ENCODE measurements at places on chromosomes 7 and 10. TPM values are rescaled to one million over a fixed set of nuclear protein-coding genes. Genes with fewer than 3 reads are reported as not detected.
A peak's percentile ranks its signal among the peaks of the same experiment; 100 is the strongest.

Gene TMEM26
- total RNA-seq, result not detected

Gene NKX1-2
- not detected for total RNA-seq

DNA sequence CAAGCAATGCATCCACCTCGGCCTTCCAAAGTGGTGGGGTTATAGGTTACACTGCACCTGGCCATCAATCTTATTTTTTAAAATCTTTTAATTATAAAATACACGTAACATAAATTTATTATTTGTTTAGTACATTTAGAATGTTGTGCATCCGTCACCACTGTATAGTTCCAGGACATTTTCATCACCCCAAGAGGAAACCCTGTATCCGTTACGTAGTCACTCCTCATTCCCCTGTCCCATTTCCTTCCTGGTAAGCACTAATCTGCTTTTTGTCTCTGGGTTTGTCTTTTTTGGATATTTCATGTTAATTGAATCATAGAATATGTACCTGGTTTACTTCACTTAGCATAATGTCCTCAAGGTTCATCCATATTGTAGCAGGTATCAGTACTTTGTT is 51.2 kb downstream of the MAPK8 start:
- no peak for DNase-seq

GRCh38 chr7:55534262-55534915 is 37.9 kb downstream of the VOPP1 start:
- DNase-seq, result no peak

- no peak for DNase-seq
Measured at GRCh38 chr7:94367949-94368348, 26.7 kb upstream of the COL1A2 start.

Gene SUGCT
- total RNA-seq, result 7.8 TPM

DNA sequence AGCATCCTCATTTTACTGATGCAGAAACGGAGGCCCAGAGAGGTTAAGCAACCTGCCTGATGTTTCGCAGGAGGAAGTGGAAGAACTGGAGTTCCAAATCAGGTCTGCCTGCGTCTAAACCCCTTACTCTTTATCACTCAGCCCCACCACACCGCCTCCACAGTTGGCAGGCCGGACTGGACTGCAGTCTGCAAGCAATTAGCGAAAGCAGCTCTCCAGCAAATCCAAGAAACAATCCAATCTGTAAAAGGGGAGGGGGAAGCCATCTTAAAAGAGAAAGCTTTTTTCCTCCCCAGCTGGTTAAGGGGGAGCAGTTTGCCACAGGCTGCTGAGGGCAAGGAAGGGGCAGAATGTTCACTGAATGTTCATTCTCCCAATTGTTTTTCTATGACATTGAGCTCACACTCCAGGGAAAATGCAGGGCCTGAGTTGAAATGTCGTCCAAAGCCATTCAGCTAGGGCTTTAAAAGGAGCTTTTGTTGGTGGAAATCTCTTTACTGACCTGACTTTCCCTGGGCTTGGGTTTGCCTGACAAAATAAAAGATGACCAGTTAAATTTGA is 350.1 kb downstream of the RNLS start:
- peak; percentile 60 for DNase-seq

GRCh38 chr7:142879060-142879459 is 6.5 kb downstream of the TRPV6 start:
- no peak for DNase-seq

Gene CRYGN
- total RNA-seq, result not detected

GRCh38 chr7:29308424-29308823 is 113.8 kb downstream of the CHN2 start:
- no peak for DNase-seq

GRCh38 chr10:47261556-47261955 is 38.4 kb upstream of the GDF10 start:
- no peak for DNase-seq

DNA sequence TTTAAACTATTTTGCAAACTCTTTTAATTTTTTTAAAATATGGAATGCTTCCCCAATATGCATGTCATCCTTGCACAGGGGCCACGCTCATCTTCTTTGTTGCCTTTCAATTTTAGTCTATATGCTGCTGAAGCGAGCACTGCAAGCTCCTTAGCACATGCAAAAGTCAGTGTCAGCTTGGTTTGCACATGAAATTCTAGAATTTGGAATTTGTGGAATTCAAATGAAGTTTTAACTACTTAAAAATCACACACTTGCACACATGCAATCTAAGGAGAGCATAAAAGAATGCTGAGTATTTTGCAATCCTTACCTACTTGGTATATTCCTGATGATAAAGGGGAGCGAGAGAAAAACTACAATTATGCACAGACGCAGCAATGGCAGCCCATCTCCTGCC is 78.3 kb upstream of the ATP6V0A4 start:
- DNase-seq, result no peak

- DNase-seq, result no peak
Measured at GRCh38 chr10:477620-478019, 211.8 kb downstream of the DIP2C start.

GRCh38 chr10:30893208-30893607 is 138.5 kb downstream of the ZNF438 start:
- DNase-seq, result no peak

DNA sequence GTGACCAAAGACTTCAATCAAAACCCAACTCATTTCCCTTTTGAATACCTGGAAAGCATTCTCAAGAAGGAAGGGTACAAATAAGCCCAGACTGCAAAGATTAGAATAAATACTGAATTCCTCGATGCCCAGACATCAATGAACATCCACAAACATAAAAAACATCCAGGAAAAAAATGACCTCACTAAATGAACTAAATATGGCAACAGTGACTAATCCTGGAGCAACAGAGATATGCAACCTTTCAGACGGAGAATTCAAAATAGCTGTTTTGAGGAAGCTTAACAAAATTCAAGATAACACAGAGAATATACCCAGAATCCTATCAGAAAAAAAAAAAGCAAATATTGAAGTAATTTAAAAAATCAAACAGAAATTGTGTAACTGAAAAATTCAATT is 43.2 kb downstream of the PCLO start:
- DNase-seq, result no peak

- DNase-seq, result no peak
Measured at GRCh38 chr10:69635428-69636272, 5.6 kb downstream of the FAM241B start.

DNA sequence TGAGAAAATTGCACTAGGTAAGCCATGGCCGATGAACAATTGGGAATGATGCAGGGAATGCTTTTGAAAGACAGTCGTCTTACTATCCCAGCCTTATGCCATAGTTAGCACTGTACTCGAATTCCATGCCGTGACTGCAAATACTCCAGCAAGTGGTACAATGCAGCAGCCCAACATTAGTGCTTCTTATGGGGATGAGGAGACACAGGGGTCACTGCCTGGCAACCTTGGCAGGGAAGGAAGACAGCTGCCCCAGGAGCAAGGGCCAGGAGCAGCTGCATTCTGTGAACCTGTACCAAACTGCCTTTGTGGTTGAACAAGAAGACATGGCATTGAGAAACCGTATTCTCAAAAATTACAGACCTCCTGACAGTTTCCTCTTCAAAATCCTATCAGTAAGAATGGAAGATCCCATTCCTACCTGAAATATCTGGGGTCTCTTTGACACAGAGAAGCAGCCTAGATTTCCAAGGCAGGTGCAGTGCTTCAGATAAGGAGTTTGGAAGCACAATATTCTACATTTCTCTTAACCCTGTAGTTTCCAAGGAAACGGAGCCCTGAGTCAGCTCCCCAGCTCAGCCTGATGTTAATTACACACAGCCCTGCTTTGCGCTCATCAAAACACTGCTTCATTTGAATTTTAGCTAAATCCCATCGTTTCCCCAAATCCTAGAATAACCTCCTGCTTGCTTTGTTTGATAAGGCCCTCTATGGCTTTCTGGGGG is 49.0 kb upstream of the FRMD4A start:
- DNase-seq, result no peak

- no peak for DNase-seq
Measured at GRCh38 chr7:46024263-46024916, 103.3 kb upstream of the IGFBP3 start.

GRCh38 chr7:140273417-140273816 is 96.6 kb upstream of the KDM7A start:
- DNase-seq, result no peak

GRCh38 chr10:11533328-11533781 is 78.1 kb downstream of the USP6NL start:
- peak; percentile 34 for DNase-seq

DNA sequence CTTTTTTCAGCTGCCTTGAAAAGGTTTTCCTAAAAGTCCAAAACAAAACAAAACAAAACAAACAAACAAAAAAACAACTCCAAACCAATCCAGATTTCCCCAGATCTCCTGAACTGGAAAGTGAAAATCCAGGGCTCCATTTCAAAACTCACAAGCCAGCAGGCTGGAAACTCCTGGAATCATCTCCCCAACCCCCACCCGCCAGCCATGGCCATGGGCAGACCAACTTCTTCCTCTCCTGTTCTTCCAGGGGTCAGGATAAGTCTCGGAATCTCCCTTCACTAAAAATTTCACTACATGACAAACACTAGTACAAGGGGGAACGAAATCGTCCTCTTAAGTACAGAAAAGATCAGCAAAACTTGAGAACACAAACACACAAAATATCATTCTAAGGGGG is 40.4 kb downstream of the GNA12 start:
- no peak for DNase-seq

DNA sequence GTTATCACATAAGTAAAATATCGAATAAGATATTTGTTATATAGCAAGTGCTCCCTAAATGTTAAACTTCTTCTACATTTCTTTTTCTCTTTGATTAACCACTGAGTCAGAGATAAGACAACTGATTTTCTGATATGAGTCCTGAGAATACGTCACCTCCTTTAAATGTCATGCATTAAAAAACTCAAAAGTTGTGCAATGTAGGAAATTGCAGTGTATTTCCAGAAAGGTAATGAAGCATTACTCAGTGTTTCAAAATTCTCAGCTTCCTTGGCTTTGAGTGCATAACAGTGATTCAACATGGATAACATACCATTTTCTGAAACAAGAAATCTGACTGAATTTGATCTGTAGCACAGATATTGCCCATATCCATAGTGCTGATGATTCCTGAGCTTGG is 155.8 kb downstream of the BMPER start:
- no peak for DNase-seq

DNA sequence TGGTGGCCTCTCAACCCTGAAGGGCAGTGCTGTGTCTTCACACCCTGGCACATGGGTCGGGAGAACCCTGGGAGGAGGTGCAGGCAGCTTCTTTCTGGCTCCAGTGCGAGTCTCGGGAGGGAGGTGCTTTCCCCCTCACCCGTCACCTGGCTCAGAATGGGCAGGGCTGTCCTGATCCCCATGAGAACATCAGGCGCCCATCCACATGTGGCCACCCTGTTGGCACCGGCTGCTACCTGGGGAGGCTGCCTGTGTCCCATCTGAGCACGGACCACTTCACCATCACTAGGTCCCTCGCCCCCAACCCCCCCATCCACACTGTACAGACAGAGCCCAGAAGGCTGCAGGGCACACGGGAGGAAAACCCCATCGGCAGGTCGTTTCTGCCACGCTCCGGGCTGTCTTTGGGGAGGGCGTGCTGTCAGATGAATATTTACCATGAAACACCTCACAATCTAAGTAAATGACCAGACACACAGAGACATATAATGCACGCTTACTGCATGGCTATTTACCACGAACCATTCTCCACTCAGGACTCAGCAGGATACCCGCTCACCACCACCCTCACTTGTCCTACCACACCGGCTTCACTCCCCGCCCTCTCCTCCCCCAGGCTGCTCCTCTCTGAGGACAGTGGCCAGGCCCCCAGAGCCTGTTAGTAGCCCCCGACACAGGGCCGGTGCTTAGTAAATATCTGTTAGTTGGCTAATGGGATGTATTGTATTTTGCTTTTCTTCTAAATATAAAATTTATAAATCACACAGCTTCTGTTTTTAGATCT is 282.2 kb downstream of the DNAJB6 start:
- DNase-seq, result no peak

Gene HMX2
- total RNA-seq, result 0.21 TPM

Gene PRPF18
- 30.8 TPM for total RNA-seq

DNA sequence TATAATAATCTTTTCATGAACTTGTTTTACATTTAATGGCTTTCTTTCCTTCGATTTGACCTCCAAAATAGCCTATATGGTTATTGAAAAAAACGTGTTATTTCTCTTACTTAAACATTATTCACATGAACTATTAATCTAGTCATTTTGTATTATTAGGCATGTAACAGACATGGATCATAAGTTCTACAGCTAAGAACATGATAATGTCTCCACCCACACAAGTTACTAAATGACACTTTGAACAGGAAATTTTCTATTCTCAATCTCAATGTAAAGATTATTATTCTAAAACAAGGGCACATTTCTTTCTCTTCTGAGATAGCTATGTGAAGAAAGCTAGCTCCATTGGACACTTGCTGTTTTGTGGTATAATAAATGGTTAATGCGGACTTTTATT is 10.0 kb downstream of the LAMB4 start:
- DNase-seq, result no peak

GRCh38 chr7:2474224-2474623 is 2.0 kb downstream of the GRIFIN start:
- no peak for DNase-seq

Gene SPDYE1
- total RNA-seq, result not detected

Gene INA
- 9.7 TPM for total RNA-seq

Gene ICA1
- 5.8 TPM for total RNA-seq

- DNase-seq, result no peak
Measured at GRCh38 chr7:106370542-106370941, 85.8 kb upstream of the NAMPT start.

- no peak for DNase-seq
Measured at GRCh38 chr7:74325210-74325565, 36.0 kb downstream of the CLIP2 start.

DNA sequence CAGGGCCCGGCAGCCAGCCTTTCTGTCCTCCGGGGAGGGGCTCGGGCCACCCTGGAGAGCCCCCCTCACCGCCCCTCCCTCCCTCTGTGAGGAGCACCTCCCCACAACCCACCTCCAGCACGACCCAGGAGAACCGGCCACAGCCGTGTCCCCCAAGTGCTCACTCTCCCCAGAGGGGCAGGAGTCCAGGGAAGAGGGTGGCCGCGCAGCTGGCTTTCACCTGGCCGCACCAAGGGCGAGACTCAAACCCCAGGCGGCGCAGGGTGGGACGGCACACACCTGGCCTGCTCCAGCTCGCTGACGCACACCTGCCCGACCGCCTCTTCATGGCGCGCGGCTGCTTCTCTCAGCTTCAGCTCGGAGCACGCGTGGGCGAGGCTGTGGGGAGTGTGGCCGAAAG is 73.4 kb downstream of the CFAP46 start:
- no peak for DNase-seq

GRCh38 chr7:132072165-132072564 is 504.1 kb downstream of the PLXNA4 start:
- DNase-seq, result no peak

GRCh38 chr7:42763137-42763551 is 148.7 kb downstream of the C7orf25 start:
- DNase-seq, result no peak

All from neural progenitor cell (in vitro differentiated cells).